ENCODE measurements at places on chromosomes 1 and 21. TPM values are rescaled to one million over a fixed set of nuclear protein-coding genes. Genes with fewer than 3 reads are reported as not detected.

The SAMD11 gene
- total RNA-seq: 25.2 TPM

The CFAP141 gene
- total RNA-seq: not detected

The IGSF5 gene
- total RNA-seq: 0.59 TPM

The LIPI gene
- not detected for total RNA-seq

The SERTAD4 gene
- total RNA-seq: 0.78 TPM

The FAM3B gene
- total RNA-seq: not detected

The LCE3E gene
- total RNA-seq: not detected

The TBX15 gene
- total RNA-seq: not detected

The LRRIQ3 gene
- total RNA-seq: 0.14 TPM

The FABP3 gene
- total RNA-seq: 4.5 TPM

The MROH9 gene
- total RNA-seq: not detected

The IL10 gene
- not detected for total RNA-seq

The LMNA gene
- 755 TPM for total RNA-seq

The ZMYND12 gene
- 0.30 TPM for total RNA-seq

The OR2T2 gene
- total RNA-seq: not detected

The TMOD4 gene
- total RNA-seq: not detected

The TTC39A gene
- 0.30 TPM for total RNA-seq

The CTSE gene
- not detected for total RNA-seq

The MX1 gene
- 7.1 TPM for total RNA-seq

The PROX1 gene
- under 0.01 TPM for total RNA-seq

The DMRTA2 gene
- 0.05 TPM for total RNA-seq

The SPRR3 gene
- not detected for total RNA-seq

The MAP3K21 gene
- total RNA-seq: 0.59 TPM

The SLC44A3 gene
- 0.65 TPM for total RNA-seq

The ATP6V1G3 gene
- total RNA-seq: not detected

All from smooth muscle cell of the umbilical artery (primary cell).